ENCODE measurements at places on chromosomes 4 and X. TPM values are rescaled to one million over a fixed set of nuclear protein-coding genes. Genes with fewer than 3 reads are reported as not detected.

DNA sequence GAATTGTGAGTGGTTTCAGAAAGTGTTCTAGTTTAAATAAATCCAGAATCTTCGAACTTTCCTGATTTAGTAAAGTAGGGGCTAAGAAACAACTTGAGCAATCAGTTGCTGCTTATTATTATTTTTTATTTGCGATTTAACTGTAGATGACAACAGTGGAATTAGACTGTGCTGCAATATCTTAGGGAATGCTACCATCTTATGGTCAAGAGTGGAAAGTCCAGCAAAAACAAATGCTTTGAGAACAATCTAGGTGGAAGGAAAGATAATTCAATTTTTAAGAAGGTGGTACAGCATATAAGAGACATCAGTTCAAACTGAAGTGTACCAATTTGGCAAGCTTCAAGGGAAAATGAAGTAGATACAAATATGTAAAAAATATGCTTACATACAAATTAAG is 73.3 kb downstream of the CYLC1 start:
- no peak for DNase-seq

Gene MAGEA2
- not detected for total RNA-seq

Gene STARD8
- total RNA-seq = 0.10 TPM

DNA sequence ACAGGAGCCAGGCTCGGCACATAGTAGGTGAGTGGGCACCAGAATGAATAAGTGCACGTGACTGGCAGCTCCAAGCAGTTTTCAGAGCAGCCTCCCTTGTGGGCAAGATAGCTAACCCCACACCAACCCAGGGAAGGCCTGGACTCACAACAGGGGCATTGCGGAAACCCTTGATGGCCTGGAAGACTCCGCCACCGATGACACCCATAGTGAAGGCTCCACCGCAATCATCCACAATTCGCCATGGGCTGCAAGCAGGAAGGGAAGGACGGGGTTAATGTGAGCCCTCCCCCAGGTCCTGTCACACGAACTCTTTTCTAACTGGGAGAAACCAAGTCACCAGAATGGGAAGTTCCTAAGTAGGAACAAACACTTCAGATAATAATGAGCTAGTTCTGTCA is 957 bp downstream of the TIMM17B start:
- DNase-seq = no peak

DNA sequence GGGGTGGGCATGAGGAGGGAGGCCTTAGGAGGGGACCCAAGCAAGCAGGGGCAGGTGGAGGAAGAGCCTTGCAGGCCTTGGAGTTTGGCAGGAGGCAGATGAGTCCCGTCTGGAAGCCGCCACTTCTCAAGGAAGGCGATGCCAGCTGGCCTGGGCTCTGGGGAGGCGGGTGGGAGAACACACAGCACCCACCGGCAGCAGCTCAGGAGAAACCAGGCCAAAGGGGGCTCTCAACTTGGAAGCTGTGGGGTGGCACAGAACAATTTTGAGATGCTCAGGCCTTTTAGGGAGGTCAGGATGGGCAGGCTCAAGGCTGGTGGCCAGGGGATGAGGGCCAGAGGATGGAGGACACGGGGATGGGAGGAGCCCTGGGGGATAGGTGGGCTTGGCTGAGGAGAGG is 11.6 kb upstream of the DUSP9 start:
- DNase-seq = no peak

- DNase-seq = no peak
Measured at GRCh38 chr4:113157086-113157857, 107.8 kb downstream of the ANK2 start.

Gene COL4A5
- not detected for total RNA-seq

DNA sequence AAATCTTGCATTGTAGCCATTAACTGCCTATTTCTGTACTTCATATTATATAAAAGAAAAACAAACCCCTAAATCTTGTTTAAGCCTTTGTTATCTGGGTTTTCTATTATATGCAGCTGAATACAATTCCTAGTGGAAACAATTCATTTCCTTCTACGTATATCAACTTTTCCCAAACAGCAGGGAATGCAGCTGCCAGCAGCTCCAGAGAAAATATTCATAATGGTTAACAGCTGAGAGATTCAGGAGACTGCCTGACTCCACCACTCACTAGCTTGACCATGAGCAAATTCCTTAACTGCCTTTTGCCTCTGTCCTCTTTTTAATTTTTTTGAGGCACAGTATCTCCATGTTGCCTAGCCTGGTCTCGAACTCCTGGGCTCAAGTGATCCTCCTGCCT is 146.2 kb downstream of the SPATA18 start:
- DNase-seq = no peak

DNA sequence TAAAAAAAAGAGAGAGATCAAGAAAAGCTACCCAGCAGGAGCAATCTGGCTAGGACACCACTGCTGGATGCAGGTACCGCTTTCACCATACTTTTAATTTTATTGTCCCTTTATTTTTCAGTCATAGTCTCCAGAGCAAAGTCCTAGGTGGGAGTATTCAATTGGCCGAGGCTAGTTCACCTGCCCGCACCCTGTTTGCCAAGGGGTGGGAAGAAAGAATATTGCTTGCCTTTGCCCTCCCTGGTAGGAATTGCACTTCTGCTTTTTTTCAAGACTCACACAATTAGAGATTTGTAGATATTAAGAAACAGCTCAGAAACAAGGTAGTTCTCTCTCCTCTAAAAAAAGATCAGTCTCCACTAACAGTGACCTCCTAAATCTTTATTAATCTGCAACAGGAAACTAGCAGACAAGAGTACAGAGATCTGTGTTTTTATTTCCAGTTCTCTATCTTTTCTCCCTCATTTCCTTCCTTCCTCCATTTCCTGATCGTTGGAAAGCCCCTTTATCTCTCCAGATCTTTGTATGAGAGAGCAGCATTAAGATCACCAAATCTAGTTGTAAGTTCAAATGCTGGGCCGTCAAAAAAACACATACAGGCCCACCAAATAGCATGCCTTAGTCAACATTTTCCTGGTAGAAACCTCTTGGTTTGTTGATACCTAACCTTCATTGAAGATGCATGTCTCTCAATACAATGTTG is 9.4 kb upstream of the RPGR start:
- DNase-seq = no peak

DNA sequence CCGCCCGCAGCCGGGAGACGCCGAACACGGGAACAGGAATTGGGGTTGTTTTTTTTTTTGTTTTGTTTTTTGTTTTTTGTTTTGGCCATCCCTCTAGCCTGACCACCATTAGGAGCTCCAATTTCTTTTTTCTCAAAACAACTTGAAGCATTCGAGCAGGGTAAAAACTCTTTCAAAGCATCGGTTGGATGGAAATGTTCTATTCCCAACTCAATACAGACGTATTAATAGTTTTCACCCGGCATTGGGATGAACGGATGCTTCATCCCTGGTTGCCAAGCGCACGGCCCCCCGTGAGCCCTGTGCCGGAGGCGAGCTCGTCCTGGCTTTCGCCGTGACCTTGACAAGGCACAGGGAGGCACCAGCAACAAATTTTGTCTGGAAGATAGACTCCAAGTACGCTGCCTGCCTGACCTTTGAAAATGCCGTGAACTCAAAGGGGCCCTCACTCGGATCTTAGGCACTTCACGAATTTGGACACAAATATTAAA is 352 bp upstream of the MAP3K15 start:
- no peak for DNase-seq

Gene SMARCA1
- total RNA-seq = 0.36 TPM

Gene MAGEB10
- not detected for total RNA-seq

Gene TSPAN7
- total RNA-seq = 1.8 TPM

GRCh38 chr4:117400039-117400835 is 314.9 kb upstream of the TRAM1L1 start:
- no peak for DNase-seq

Gene FAM133A
- not detected for total RNA-seq

- no peak for DNase-seq
Measured at GRCh38 chrX:12898073-12898472, 8.3 kb upstream of the TLR8 start.

GRCh38 chr4:55758066-55758465 is 61.5 kb upstream of the EXOC1L start:
- no peak for DNase-seq

GRCh38 chr4:128818442-128818841 is 8.9 kb downstream of the JADE1 start:
- no peak for DNase-seq

GRCh38 chrX:19909761-19910160 is 22.4 kb upstream of the SH3KBP1 start:
- no peak for DNase-seq

Gene USP17L26
- total RNA-seq = not detected

- DNase-seq = no peak
Measured at GRCh38 chrX:49958727-49959485, 36.5 kb downstream of the CLCN5 start.

DNA sequence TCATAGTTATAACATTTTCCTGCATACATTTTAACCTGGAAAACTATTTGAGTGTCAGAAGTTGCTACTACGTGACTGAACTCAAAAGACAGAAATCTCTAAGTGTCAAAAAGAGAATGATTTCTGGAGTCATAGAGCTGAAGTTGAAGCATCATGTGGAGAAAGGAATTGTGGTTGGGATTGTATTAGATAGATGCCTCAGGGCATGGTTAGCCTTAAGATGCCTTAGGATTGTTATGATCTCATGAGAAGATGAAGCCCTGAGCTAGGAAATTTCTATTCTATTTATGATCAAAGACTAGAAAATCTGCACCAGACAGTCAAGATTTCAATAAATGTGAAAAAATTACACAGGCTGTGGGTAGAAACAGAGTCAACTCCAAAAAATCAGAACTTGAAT is 20.2 kb downstream of the EPGN start:
- DNase-seq = no peak

DNA sequence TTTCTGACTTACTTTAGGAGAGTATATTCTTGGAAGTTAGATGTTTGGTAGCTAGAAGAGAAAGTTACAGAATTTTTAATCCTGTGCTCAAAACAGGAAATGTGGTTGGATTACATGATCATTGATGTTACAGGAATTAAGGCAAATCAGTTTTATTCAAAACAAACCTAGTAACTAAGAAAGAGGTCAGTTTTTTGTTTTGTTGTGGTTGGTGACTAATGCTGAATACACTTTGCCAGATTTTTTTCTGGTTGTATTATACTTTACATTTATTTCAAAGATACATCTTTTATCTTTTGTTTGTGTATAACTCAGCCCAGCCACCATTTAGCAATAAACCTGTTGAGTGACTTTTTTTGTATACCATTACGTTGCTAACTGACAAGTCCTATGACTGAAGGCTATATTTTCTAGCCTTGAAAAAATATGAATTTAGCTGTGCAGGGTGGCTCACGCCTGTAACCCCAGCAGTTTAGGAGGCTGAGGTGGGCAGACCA is 116.7 kb downstream of the KLHL8 start:
- DNase-seq = no peak

GRCh38 chr4:97411356-97411755 is 731.9 kb downstream of the STPG2 start:
- no peak for DNase-seq

DNA sequence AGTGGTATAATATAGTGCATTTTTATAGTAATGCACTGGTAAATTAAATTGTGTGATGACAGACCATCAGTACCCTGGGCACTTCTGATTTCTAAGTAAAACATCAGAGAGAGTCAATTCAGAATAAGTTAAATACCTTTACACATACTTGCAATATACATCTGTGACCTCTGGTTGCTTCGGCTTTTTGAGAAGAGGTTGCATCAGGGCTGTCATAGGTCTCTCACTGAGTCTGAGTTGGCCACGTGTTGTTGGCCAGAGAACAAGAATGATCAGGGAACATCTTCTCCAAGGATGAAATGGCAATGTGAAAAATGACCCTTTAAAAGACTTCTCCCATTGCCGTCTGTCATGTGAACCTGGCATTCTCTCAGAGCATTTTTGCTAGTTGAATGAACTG is 36.9 kb upstream of the PUDP start:
- no peak for DNase-seq

DNA sequence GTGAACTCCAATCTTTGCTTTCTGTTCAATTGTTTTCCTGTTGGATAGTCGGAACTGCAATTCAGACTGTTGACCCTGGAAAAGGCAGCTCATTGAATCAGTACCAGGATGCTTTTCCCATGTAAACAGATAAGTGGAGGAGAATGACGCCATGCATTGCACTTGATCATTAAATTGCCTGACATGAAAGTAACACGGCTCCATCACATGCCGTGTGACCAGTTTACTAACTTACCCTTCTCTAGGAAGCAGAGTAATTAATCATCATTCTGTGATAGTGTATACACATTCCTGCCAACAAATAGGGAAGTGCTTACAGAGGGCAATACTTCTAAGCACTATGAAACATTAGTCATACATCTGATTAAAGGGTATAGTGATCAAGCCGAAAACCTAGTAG is 101.4 kb downstream of the PPARGC1A start:
- no peak for DNase-seq

GRCh38 chrX:95383778-95384177 is 1300.9 kb upstream of the DIAPH2 start:
- no peak for DNase-seq

DNA sequence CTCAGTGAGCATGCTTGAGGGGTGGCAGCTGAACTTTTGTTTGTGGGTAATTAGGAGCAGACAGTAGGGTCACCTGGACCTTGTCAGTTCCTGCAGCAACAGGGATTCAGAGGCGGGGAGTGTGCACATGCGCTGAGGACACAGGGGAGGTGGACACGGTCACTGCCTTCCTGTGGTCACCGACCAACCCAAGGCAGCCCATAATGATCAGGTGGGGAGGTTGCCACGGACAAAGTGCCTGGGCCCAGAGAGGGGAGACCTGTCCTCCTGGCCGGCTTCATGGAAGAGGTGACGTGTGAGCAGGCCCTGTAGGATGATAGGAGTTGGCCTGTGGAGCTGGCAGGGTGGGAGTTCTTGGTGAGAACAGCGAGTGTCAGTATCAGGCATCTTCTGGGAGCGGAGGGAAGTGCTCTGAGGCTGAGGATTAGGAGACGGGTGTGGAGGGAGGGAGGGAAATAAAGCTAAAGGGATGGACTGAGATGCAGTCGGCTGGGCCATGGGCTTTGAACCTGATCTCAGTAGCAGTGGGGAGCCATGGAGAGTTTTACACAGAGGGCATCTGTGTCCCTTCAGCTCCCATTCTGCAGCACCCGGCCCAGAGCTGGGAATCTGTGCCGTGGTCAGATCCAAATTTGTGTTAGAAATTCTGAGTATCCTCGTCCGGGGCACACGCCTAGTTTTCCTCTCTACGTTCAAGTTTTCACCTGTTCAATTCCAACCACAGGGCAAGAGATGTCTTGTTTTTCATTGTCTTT is 100.0 kb downstream of the PSAPL1 start:
- no peak for DNase-seq

DNA sequence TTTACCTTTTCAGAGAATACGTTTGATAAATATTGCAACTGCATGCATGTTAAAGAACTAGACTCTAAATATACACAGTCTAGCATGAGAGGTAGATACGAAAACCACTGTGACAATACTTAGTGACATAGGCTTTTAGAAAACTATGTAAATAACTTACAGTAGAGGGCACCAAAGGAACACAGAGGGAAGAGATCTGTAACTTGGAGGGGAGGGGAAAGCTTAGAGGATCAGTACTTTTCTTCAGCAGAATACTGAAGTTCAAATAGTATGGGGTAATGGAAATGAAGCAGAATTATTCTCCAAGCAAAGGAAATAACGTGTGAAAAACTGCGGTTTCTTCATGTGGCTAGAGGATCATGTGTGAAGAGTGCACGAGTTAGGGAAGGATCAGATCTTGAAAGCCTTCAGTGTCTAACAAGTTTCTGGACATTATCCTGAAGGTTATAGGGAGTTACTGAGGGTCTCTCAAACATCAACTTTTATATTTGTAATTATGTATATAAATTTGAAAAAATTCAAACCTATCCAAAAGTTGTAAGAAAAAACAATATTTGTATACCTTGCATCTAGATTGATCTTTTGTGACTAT is 264.3 kb downstream of the NPFFR2 start:
- no peak for DNase-seq

Measured in activated naive CD4-positive, alpha-beta T cell treated with anti-CD3 and anti-CD28 coated beads for 36 hours (primary cell).